ENCODE measurements at places on chromosomes 12 and 14.

GRCh38 chr12:96093543-96094196 is 58.3 kb upstream of the LTA4H start:
- no peak for DNase-seq

DNA sequence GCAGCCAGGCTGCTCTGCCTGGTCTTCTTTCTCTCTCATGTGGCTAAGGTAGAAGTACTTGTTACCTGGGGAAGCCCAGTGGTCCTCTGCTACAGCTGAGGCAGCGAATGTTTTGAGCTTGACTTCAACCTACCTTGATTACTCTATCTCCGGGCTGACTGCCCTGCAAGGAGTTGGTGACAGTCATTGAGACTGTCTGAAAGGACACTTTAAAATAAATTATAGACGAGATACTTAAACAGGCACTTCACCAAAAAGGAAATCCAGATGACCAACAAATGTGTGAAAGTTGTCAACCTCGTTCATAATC is 474 bp upstream of the CIT start:
- DNase-seq = no peak

GRCh38 chr14:102071283-102071998 is 15.4 kb downstream of the HSP90AA1 start:
- no peak for DNase-seq

DNA sequence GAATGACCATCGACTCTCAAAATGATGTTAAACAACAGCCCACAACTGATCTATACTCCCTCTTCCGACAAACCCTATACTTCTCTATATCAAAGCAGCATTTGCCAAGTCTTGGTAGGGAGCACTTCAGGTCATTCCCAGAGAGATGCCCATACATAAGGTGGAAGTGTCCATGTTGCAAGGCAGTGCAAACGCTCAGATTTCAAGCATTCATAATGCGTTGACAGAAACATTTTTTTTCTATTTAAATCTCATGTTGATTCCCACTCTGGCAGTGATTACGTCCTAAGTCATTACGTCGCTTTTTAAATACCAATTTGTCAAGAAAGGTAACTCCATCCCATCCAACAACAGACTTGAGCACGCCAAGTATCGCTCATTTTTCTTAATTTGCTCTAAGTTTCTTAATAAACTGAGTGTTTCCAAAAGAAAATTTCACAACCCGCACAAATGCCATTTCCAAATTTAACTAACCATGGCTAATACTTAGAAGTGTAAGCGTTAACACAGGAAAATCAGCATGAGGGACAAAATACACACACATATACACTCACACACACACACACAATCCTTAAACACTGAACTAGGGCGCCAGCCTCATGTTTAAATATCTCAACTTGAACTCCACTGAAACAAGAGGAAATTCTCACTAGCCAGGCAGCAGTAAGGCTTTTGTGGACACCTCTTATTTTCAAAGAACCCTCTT is 1.1 kb downstream of the GXYLT1 start:
- peak; percentile 13 for DNase-seq

DNA sequence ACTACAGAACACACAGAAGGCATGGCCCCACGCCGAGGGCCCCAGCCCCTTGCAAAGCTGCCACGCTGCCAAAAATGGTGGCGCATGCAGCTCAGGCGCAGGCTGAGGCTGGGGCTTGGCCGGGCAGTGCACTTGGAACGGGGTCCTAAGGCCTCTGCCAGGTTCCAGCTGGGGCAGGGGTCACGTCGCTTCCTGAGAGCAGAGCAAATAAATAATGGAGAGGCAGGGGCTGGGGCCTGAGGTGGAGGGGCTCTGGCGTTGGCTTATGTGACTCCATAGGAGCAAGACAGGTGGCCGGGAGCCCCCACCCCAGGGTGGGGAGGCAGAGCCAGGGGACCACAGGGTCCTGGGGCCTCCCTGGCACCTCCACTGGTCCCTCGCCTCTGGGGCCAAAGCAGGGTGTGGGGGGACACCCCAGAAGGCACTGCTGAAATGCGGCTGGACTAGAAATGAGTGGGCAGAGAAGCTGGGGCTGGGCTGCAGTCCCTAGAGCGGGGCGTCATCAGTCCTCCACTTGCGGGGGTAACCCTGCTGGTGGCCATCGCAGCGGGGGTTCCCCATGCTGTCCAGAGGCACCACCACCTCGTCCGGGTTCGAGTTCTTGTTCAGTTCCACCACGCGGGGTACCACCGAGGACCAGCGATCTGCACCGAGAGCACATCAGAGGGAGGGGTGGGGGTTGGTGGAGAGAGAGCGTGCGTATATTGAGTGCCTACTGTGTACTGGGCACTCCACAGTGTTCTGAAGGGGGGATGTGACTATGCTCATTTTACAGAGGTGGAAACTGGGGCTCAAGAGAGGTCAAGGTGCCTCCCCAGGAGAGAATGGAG is 49.8 kb downstream of the TRPV4 start:
- DNase-seq = no peak

DNA sequence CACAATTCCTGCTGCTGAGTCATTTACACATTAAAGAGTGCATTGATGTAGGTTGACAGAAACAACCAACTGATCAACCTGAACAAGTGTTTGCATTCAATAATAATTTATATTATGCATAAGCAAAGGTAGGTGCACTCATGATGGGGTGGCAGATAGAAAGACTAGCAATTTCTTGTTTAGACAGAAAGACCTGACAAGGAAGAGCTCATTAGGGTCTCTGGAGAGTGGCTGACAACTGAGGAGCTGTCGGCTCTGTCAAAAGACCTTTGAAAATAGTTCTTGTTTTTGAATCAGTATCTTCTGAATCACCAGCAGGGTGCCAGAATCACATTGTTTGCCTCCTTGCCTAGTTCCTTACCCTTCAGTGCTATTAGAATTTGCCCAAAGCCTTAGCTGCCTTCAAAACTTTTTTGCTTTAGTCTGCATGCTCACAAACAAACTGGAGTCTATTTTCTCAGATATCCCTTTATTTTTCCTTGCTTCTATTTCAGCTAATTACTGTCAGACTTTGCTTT is 234.7 kb downstream of the BTG1 start:
- DNase-seq = no peak

DNA sequence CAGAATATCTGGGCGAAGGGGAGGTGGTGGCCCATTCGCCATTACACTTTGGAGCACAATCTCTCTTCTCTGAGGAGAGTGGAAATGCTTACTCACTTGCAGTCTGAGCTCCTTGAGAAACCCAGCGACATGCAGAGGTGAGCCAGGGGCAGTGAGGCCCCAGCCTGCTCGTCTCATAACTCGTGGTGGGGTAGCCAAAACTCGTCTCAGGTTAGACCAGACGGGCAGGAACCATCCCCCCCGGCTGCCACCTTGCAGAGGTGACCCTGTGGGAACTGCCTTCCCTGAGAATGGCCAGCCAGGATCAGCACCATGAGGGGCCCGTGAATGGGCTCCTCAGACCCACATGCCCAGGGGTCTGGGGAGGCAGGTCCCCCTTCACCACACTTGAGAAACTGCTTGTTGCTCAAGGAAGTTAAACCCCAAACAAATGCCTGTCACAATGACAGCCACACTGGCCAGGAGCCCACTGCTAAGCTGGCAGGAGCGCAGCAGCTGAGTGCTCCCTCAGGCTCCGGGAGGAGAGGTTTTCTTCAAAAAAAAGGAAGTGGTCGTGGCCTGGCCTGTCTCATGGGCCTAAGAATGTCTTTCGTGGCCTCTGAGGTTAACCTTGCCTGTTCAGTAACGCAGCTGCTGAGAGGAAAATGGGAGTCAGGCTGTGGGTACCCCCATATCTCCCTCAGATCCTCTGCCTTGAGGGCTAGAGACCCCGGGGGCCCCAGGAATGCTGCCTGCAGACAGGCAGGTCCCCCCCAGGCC is 9.2 kb upstream of the ALDH2 start:
- DNase-seq = no peak

DNA sequence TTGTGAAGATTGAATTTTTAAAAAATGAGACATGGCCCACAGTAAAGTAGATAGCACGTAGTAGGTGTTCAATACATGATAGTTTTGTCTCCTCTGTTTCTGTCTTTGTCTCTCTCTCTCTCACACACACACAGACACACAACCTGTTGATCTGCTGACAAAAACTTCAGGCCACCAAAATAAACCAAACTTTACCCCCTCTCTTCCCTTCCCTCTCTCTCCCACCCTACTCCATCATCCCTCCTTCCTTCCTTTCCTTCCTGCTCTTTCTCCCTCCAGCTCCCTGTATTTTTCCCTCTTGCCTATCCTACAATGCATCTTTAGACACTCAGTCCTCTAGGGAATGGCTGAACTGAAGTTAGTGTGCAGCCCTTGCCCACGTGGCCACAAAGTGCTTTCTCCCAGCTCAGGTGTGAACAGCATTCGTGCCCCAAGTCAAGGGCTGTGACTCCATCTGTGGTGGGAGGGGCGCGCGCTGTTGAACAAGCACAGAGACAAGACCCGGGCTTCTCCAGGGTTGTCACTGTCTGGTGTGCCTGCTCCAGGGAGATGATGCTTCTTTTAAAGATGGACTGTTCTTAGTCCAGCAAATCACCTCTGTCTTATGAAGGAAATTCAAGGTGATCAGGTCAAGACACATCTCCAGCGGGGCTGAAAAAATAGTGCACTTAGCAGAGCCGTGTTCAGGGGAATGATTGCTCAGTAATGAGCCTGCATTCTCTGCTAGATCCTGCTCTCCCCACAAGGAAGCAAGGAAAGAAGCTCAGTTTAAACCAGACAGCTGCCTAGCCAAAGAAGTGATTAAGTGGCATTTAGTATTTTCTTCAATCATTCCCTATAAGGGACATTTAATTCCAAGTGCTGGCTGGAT is 75.3 kb downstream of the WSCD2 start:
- DNase-seq = no peak

DNA sequence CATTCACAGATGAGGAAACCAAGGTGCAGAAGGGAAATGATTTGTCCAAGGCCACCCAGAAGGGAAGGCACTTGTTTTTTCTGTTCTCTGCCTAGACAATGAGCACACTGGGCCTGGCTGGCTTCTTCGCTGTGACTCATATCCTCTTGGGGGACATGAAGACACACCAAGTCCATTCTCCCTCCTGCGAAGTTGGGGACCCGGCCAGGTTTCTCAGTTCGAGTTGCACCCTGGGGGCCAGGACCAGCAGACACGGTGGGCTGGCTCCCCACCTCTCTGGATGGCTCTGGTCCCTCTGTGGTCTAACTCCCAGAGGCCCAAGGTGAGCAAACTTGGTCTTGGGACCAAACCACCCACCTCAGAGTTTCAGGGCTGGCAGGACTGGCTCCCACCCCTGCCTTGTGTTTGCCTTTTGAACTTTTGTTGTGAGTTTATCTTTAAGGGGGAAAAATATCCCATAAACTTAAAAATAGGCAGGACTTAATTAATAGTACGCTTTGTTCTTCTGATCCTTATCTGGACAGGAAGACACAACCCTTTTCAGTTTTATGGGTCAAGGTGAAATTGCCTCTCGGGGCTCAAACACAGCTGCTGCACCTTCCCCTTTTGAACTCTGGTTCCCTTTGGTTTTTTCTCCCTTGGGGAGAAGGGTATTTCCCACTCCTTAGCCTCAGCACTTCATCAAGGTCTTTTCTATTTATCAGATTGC is 9.0 kb upstream of the MLEC start:
- DNase-seq = peak; percentile 14

DNA sequence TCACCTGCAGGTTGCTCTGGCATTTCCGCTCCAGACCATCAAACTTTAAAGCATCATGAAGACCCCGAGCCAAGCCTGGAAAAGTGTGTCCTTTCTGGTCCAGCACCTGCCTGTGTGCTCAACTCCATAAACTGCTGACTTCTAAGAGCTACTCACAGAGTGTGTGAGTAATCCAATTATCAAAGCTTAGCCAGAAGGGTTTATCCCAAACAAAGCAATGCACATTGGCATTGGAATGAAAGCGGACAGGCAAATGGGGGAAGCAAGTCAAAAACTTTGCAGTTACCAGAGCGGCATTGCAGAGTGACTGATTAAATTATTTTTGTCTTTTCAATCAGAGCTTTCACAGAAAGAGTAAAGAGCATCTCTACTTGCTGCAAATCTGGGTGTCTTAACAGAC is 1262.4 kb upstream of the SEL1L start:
- no peak for DNase-seq

DNA sequence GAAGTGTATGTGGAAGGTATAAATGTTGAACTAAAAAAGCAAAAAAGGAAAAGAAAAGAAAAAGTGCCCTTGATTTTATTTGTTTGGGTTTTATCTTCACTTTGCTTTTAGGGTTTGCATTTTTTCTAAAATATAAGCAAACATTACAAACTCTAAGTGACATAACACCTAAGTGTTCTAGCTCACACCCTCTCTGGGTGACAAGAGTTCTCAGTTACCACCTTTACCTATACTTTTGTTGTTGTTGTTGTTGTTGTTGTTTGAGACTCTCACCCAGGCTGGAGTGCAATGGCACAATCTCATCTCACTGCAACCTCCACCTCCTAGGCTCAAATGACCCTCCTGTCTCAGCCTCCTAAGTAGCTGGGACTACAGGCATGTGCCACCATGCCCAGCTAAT is 13.0 kb downstream of the KLRG1 start:
- no peak for DNase-seq

All from CD4-positive, alpha-beta T cell treated with Interleukin-2 at 100 ng/mL for 4 hours (primary cell).